ENCODE measurements at places on chromosomes 12 and 14. TPM values are rescaled to one million over a fixed set of nuclear protein-coding genes. Genes with fewer than 3 reads are reported as not detected.

CMKLR1 gene
- polyA plus RNA-seq: 1.6 TPM

OLR1 gene
- polyA plus RNA-seq: 0.88 TPM

GPR137C gene
- 5.4 TPM for polyA plus RNA-seq

NOS1 gene
- polyA plus RNA-seq: 1.5 TPM

TAS2R7 gene
- not detected for polyA plus RNA-seq

KRT74 gene
- polyA plus RNA-seq: not detected

LMO3 gene
- polyA plus RNA-seq: 34.7 TPM

PEBP1 gene
- 798 TPM for polyA plus RNA-seq

GYS2 gene
- not detected for polyA plus RNA-seq
